ENCODE measurements at places on chromosomes 6 and 20. TPM values are rescaled to one million over a fixed set of nuclear protein-coding genes. Genes with fewer than 3 reads are reported as not detected.
A peak's percentile ranks its signal among the peaks of the same experiment; 100 is the strongest.

Gene PLA2G7
- total RNA-seq, result not detected

Gene ZSCAN23
- total RNA-seq, result 0.51 TPM

Gene TNFRSF6B
- 16.8 TPM for total RNA-seq

- DNase-seq, result no peak
Measured at GRCh38 chr6:135990439-135990838, 138.9 kb downstream of the PDE7B start.

- peak; percentile 77 for DNase-seq
Measured at GRCh38 chr6:41278699-41279405, 7.6 kb downstream of the TREM1 start.
